T-cell (primary cell): ENCODE measurements at places on chromosomes 16 and 17.

GRCh38 chr17:39966771-39967170 is 4.0 kb downstream of the GSDMA start:
- DNase-seq = no peak

DNA sequence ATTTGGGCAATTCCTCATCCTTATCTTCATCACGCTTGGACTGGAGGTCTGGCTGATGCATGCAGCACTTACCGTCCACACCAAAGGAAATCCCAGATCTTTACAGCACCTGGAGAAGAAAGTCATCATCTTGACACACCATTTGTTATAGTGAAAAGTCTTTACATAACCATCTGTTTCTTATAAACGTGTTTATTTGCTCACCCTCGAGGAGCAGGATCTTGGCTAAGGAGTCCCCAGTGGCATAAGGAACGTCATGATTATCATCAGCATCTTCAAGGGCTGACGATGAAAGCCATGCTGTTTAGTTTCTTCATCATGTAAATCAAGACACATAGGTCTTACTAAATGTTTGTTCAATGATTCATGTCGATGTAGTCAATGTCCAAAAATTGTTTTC is 248.8 kb upstream of the ELAC2 start:
- DNase-seq = no peak

GRCh38 chr17:13587487-13588338 is 14.0 kb downstream of the HS3ST3A1 start:
- no peak for DNase-seq

- no peak for DNase-seq
Measured at GRCh38 chr17:69547947-69548346, 133.4 kb downstream of the MAP2K6 start.

DNA sequence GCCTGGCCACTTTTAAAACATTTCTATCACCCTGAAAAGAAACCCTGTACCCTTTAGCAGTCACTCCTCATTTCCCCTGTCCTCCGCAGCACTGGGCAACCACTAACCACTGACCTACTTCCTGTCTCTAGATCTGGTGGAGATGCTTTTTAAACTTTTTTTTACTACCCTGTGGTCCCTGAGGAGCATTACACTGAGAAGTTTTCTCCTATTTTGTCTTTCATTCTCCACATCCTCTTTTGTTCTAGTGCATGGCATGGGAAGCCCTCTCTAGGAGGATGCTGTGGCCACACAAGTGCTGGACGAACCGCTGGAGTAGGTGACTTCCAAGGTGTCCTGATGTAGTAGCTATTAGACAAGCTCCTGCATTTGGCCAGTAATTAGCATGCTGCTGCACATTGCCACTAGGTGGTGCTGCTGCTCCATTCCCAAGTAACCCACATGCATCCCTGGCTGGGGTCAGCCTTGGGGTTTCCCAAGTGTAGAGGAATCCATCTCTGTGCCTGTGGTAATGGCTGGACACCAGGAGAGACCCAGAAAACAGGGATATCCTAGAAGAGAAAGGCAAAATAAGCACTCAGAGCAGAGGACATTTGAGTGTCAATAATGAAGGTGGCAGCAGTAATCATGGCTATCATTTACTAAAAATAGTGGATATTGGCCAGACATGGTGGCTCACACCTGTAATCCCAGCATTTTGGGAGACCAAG is 143.8 kb upstream of the CRHR1 start:
- DNase-seq = peak; percentile 58

GRCh38 chr17:688100-688989 is 26.3 kb downstream of the VPS53 start:
- no peak for DNase-seq

DNA sequence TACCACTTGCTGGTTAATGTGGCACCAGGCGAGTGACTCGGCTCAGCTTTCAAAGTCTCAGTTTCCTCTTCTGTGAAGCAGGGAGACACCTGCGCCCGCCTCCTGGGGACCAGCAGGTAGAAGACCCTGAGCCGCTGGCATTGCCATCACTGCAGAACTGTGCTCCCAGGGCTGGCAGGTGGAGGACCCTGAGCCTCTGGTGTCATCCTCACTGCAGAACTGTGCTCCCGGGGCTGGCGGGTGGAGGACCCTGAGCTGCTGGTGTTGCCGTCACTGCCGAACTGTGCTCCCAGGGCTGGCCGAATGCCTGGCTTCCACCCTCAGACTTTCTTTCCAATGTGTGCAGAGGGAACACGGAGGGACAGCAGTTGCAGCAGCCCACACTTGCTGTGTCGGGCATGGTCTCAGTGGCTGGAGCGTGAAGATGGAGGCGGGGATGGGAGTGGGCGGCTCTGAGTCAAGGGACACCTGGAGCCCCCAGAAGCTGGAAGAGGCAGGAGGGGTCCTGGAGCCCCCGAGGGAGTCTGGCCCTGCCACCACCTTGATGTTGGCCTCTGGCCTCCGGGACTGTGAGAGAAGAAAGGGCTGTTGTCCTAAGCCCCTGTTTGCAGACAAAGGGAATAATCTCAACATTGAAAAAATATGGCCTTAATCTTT is 75.8 kb upstream of the METTL9 start:
- DNase-seq = no peak

DNA sequence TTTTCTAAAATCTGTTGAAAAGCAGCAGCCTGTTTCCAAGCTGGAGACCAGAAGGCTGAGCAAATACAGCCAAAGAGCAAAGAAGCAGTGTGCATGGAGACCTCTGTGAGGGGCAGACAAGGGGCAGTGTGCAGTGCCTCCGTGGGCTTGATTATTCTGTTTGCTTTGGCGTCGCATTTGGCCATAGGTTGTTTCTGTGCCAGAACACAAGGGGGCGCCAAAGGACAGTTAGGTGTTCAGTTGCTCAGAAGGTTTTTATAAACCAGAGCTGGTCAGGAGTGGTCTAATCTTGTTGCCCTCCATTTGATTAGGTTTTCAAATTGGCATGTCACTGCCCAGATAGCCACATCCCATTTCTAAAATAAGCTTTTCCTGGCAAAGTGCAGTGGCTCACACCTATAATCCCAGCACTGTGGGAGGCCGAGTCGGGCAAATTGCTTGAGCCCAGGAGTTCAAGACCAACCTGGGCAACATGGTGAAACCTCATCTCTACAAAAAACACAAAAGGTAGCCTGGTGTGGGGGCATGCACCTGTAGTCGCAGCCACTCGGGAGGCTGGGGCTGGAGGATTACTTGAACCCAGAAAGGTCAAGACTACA is 10.6 kb downstream of the MYH3 start:
- peak; percentile 63 for DNase-seq

GRCh38 chr17:62916684-62917571 is 49.1 kb upstream of the TANC2 start:
- no peak for DNase-seq

DNA sequence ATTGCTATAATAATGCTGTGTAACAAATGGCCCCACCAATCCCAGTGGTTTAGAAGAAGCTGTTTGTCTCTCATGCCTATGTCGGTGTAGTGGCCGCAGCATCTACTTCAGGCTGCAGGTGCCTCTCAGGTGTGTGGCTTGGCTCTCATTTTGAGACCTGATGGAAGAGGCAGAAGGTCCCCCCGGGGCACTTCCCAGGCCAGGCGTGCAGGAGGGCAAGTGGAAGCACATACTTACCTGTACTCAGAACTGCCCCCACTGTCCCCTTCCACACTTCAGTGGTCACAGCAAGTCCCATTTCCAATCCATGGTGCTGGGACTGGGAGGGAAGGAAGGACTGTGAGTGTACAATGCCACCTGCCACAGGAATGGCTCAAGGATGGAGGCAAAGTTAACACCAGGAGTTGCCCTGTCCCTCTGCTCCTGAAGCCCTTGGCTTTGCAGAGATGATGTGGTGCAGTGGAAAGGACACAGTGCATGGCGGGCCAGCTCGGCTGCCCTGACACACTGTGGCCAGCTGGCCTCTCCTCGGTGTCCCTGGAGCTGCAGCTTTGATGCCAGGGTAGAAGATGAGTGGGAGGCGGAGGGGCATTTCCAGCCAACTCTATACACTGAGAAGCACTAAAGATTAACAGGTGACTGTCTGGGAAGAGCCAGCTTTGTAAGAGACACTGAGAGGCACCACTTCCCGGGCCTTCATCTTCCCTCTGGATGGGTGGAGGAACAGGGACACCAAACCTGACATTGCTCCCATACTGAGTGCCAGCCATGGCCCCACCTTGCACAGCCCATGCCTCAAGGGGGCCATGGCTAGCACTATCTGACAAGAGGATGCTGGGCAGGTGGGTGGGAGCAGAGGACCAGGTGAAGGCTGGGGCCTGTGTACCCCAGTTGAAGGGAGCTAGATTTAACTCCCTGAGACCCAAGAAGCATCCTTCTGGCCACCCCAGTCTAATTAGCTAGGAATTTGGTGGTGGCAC is 105.9 kb downstream of the METRNL start:
- no peak for DNase-seq

DNA sequence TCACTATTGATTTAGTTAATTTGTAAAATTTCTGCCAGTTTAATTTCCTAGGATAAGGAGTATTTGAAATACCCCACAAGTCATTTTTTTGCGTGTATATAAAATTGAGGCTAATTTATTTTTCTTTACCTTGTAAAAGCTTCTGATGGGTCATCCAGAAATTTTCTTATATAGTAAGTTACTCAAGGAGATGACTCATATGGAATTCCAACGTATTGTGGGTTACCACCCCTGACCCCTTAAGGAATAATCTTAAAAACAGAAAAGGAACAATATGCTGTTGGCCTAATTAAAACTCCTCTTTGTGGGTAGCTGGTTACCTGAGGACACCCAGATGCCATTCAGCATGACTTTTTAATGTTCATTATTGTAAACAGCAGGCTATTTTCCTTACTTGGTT is 13.6 kb downstream of the HEATR6 start:
- DNase-seq = no peak

DNA sequence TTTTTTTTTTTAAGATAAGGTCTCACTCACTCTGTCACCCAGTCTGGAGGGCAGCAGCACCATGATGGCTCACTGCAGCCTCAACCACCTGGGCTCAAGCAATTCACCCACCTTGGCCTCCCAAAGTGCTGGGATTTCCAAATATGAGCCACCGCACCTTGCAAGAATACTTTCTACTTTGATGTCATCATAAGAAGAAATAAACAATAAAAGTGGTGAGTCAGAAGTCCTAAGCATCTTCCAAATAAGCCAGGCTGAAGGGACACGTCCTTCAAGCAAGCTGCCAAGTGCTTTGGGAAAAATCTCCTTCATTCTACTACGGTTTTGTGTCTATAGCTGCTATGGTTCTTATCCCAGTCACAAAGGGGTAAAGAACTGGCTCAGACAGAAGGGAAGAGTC is 20.3 kb downstream of the HASPIN start:
- no peak for DNase-seq

GRCh38 chr16:24677388-24677787 is 52.1 kb upstream of the TNRC6A start:
- DNase-seq = no peak

- DNase-seq = no peak
Measured at GRCh38 chr17:20825539-20825938, 217.3 kb downstream of the USP22 start.

DNA sequence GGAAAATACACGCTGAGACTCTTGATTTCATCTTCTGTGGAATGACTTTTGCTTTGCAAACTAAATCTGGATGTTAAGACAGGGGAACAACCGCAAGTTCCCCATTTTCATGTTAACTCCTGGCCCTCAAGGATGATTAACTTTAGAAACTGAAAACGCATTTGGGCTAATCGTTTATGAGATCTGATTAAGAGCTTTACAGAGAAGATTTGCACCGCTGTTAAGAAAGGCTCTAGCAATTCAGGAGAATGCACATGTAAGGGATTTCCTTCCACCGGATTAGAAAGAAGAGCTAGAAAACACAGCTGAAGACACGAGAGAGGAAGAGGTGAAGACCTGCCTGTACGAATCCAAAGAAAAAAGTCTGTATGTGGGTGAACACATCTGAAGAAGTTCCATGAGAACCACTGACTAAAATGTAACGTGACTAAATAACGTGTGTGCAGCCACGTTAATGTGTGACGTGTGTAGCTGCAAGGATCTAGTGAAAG is 106.4 kb downstream of the YPEL2 start:
- DNase-seq = no peak

- no peak for DNase-seq
Measured at GRCh38 chr16:12455287-12455798, 348.3 kb downstream of the CPPED1 start.

DNA sequence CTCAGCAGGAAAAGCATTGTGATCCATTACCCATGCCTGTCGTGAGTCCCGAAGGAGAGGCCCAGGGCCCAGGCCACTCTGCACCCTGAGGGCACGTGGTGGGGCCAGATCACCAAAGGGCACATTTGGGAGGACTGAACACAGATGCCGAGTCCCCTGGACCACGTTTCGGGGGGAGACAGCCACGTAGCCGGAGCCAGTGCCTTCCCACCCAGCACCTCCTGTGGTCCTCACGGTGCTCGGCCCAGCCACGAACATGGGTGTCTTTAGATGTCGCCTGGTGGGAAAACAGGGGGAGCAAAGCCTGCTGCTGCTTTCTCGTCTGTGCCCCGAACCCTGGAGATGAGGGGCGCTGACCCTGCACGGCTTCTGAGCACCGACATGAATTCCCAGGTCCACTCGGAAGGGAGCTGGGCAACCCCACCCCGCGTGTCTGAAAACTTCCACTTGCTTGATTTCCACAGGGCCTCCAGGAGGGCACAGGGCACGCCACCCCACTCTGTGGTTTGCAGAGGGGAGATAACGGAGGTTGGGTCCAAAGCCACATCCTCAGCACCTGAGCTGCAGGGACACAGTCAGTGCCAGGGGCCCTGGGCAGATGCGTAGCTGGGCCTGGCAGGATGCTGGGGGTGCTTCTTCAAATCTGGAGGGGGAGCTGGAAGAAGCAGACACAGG is 14.4 kb downstream of the CBFA2T3 start:
- DNase-seq = no peak

GRCh38 chr16:16164243-16164642 is 59.1 kb downstream of the ABCC6 start:
- DNase-seq = no peak

DNA sequence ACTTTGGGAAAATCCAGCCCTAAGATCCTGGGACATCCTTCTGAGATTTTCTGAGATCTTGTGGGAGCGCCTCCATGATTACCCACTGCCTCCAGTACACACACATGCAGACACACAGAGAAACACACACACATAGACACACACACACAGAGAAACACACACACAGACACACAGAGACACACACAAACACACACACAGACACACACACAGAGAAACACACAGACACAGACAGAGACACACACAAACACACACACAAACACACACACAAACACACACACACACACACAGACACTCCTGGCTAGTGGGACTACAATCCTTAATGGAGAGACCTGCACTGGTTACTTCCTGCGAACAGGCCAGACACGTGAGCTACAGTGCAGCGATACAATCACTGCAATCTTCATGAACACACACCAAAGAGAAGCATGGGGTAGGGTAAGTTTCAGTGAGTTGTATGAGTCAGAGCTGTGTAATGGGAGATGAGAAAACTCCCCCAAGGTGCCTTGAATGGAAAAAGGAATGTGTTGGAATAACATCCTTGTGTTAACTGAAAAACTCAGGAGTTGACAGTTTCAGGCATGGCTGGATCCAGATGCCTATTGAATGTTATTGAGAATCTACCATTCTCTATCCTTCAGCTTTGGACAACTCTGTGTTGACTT is 79.5 kb downstream of the SLC6A2 start:
- DNase-seq = no peak

DNA sequence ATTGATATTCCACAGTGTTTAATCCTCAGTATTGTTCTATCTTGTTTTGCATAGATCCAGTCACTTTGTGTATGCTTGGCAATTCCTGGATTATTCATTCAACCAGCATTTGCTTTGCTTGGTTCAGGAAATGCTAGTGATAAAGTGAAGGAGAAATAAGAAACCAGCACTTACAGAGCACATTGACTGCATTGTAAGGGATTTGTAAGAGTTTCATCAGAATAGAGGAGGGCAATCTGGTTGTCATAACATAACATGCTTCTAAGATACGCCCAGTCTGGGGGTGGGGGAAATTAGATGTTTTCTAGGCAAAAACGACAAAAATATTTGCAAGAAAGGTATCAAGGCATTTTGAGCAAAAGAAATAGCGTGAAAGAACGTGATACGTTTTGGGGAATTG is 40.4 kb downstream of the TNRC6A start:
- no peak for DNase-seq
